Activated naive CD4-positive, alpha-beta T cell (primary cell): ENCODE measurements at places on chromosomes 16 and 17.

DNA sequence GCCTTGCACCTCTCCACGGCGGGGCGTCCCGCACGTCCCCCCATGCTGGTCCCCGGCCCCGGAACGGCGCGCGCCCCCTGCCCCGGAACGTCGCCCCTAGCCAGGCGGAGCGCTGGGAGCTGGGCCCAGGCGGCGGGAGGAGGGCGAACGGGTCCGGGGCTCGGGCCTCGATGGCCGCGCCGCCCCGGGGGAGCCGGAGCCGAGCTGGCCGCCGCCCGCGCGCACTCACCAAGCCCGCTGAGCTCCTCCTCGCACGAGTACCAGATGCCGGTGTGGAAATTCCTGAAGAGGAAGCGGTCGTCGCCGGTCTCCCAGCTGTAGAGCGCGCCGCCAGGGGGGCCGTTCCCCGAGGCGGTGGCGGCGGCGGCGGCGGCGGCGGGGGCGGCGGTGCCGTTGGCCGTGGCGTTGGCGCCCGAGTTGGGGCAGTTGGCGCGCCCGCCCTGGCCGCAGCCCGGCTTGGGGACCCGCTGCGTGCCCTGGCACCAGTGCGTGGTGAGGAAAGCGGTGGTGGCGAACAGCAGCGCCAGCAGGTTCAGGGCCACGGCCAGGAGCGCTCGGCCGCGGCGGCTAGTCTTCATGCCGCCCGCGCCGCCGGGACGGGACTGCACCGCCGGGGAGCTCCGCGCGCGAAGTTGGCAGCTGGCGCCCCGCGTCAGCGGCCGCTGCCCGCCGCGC, 530 bp downstream of the GSG1L start:
- DNase-seq = no peak

DNA sequence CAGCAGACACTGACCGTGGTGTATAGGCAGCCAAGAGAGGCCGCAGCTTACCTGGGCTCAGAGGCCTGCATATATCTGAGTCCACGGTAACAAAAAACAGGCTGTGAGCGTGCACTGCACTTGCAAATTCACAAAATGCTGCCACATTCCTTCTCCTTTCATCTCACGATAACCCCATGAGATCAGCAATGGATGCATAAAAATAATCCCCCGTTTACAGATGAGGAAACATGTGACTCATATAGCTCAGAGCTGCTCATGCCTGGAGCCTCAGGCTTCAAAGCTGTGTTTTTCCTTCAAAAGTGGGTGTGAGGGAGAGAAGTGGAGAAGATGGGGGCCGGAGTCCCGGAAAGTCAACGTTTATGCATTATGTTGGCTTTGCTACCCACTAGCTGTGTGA, 118.3 kb upstream of the FOXF1 start:
- DNase-seq = no peak

DNA sequence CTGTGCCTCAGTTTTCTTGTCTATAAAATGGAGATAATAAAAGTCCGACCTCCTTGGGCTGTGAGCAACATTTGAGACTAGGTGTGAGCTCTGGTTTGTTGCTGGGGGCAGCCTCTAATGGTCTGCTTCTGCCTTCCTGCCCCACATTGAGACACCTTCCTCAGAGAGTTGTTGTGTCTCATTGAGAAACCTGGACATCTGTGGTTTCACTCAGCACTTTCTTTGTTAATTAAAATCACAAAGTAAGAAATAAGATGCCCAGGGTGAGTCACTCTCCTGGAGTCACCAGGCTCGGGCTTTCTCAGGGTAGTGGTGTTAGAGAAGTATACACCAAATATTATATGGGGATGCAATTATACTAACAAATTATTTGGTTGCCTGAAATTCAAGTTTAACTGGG, 389.2 kb upstream of the SALL1 start:
- DNase-seq = no peak

DNA sequence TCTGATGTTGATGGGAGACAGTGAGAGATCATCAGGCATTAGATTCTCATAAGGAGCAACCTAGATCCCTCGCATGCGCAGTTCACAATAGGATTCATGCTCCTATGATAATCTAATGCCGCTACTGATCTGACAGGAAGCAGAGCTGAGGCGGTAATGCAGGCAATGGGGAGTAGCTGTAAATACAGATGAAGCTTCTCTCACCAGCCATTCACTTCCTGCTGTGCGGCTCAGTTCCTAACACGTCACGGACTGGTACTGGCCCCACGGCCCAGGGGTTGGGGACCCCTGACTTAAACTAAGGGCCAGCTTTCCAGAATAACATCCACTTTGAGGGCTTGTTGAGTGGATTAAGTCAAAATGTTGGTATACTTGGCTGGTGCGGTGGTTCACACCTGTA, 2.6 kb upstream of the TMEM219 start:
- DNase-seq = no peak

DNA sequence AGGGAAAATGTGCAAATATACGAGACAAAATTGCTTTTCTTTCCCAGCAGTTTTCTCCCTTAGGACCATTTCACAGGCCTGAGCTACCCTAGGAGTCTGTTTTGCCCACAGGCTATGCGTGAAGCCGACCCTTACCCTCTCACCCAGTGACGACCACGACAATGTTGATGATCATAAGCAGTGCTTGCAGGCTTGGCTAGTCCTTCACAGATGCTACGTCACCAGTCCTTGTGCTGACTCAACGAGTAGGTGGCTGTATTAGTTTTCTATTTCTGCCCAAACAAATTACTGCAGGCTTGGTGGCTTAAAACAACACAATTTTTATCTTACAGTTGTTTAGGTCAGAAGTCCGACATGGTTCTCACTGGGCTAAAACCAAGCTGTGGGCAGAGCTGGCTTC, 574.6 kb upstream of the HSBP1 start:
- no peak for DNase-seq

GRCh38 chr16:7246578-7246977, 86.1 kb upstream of the RBFOX1 start:
- DNase-seq = no peak

DNA sequence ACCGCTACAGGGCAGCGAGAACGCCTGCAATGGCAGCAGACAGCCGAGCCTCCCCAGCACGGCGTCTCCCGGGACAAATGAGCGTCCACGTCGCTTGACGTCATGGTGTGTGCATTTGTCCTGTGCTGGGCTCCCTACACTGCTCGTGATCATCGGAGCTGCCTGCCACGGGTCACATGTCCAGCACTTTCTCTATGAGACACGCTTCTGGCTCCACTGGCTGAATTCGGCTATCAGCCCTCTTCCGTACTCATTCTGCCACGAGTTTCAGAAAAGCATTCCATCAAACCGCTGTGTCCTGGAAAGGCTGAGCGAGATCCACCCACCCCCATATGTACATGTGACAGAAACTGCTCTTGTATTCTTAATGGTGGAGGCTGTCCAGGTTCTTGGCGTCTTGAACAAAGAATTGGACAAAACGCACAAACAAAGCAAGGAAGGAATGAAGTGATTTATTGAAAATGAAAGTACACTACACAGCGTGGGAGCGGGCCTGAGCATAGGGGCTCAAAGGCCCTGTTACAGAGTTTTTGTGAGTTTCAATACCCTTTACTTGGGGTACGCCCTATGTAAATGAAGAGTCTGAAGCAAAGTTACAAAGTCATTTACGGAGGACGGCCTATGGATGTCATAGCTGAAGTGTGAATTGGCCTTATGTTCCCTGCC, 28.5 kb upstream of the SHCBP1 start:
- DNase-seq = no peak

DNA sequence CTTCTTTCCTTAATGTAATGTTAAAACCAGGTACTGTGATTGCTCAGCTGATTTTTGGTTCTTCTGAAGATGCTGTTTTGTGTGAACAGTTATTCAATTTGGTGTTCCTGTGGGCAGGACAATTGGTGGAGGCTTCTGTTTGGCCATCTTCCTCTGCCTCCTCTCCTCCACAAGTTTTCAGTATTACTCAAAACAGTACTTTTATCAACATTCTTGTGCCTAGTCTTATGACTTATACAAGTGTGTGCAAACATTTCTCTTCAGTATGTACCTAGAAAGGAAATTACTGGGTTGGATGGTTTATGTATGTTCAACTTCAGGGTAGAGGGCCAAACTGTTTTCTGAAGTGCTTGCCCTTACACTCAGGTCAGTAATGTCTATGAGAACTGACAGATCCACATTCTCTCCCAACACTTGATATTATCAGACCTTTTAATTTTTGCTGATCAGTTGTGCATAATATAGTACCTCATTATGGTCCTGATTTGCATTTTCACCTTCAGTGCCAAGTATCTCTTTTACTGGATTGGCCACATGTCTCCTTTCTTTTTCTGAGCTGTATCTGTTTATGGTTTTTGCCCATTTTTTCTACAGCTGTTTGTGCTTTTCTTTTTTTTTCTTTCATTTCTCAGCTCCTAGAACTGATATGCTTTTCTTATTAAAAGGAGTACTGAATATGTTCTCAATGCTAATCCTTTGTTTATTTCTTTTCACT, 50.9 kb downstream of the ERCC4 start:
- DNase-seq = no peak
